H9 (cell line): ENCODE measurements at places on chromosomes 3 and 15.

- H3K27ac ChIP-seq: no peak overlapping the region
- H3K36me3 ChIP-seq: peaks cover 36% of the 10 kb centered on the region; the same call in 2 of the 3 replicates
- H3K4me1 ChIP-seq: no peaks in the 10 kb centered on the region
- no peak for DNase-seq
- no peak overlapping the region for H3K4me3 ChIP-seq
- no peaks in the 10 kb centered on the region; the same call in 1 of the 2 replicates for H3K27me3 ChIP-seq
These were observed 60.5 kb downstream of the DNASE1L3 start for GRCh38 chr3:58150130-58150809.

GRCh38 chr3:185387646-185388045 lies 24.7 kb downstream of the MAP3K13 start:
- DNase-seq: no peak
- H3K27me3 ChIP-seq: no peaks in the 10 kb centered on the region
- no peak overlapping the region for H3K4me3 ChIP-seq
- no peaks in the 10 kb centered on the region for H3K4me1 ChIP-seq
- no peaks in the 10 kb centered on the region for H3K36me3 ChIP-seq

GRCh38 chr3:164498917-164499316 lies 579.4 kb downstream of the SI start:
- H3K27me3 ChIP-seq: no peaks in the 10 kb centered on the region
- DNase-seq: no peak
- H3K4me1 ChIP-seq: no peaks in the 10 kb centered on the region
- H3K27ac ChIP-seq: no peak overlapping the region
- peaks cover 5% of the 10 kb centered on the region; the same call in 1 of the 2 replicates for H3K36me3 ChIP-seq
- no peak overlapping the region for H3K4me3 ChIP-seq

DNA sequence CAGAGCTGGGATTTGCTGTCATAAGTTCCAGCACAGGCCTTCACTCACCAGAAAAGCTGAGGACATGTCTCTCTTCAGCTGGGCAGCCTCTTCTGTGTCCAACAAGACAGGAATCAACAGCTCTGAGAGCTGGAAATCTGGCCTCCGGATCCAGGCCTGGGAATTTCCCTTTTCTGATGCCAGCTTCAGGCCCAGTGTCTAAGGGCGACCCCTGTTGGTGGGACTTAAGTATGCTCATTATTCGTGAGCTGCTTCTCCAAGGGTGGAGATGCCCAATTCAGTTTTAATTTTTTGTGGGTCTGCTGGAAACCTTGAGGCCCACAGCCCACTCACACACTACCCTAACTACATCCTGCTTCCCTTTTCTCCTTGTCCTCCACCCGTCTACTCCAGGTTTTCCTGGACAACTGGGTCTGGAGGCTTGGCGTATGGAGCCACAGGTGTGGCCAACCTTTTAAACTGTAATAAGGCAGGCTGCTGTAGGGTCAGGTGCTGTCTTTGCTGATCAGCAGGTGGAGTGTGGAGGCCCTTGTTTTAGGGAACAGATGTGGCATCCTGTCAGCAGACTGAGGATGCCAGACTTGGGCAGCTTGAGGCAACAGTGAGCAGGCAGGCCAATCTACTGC lies 2.6 kb upstream of the CEMIP start:
- peaks cover 8% of the 10 kb centered on the region; the same call in 1 of the 2 replicates for H3K27me3 ChIP-seq
- H3K36me3 ChIP-seq: no peaks in the 10 kb centered on the region
- no peak overlapping the region for H3K4me3 ChIP-seq
- DNase-seq: peak; percentile 68
- no peak overlapping the region for H3K27ac ChIP-seq

DNA sequence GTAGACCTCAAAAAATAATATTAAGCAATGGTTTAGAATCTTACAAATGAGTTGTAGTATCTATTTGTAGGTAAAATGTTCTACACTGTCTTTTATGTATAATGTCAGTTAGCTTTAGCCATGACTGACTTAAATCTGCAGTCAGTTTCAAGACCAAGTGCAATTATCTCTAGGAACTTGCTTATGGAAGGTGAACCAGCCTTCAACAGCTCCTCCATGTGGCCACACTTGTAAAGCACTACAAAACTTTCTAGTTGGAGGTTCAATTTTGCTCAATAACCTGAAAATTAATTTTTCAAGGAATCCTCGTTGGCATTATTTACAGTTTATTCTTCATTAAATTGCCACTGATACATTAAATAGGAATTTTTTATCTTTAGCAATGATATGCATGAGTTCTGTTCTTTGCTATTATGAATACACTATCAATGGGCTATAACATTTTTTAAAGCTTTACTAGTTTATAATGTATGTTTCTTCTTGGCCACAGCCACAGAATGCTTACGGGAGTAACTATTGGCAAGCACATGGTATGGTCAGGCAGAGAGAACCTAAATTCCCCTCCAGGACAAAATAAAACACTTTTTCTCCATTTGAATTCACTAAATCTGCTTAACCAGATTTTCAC lies 315.3 kb upstream of the UBE2E2 start:
- no peaks in the 10 kb centered on the region for H3K36me3 ChIP-seq
- no peak overlapping the region for H3K4me3 ChIP-seq
- no peaks in the 10 kb centered on the region for H3K4me1 ChIP-seq
- no peak for DNase-seq
- H3K27me3 ChIP-seq: no peaks in the 10 kb centered on the region

- H3K36me3 ChIP-seq: no peaks in the 10 kb centered on the region; the same call in none of the 3 replicates
- no peaks in the 10 kb centered on the region for H3K4me1 ChIP-seq
- no peak overlapping the region for H3K27ac ChIP-seq
These were observed 36.7 kb downstream of the PTPN9 start for GRCh38 chr15:75542386-75542797.
